ENCODE measurements at places on chromosomes 13 and 19.

DNA sequence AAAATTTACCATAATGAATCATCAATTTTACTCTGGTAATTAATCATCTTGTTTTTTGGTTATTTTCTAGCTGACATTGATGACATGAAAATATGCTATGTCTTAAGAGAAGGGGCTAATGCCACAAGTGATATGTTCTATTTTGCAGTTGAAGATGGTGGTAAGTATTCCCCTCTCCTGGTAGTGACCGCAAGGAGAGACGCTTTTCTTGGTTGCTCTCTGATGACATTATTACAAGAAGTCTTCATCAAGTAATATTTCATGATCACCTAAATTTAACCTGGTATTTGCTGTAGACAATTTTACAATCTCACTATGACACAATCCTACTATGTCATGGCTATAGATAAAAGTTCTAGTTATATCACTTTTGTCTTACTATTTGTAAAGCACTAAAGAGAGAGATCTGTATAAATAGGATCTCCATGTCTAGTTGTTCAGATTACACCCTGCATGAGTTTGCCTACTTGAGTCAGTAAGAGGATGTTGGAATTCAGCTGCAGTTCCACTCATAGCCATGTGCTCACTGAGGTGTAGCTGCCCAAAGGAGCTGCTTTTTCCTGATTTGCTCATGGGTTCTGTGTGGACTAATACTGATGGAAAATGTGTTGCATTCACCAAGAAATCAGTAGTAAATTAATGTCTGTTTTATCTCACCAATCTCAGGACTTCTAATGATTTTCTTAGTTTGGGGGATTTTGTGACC is 10.9 kb downstream of the FREM2 start:
- DNase-seq = peak; percentile 75

DNA sequence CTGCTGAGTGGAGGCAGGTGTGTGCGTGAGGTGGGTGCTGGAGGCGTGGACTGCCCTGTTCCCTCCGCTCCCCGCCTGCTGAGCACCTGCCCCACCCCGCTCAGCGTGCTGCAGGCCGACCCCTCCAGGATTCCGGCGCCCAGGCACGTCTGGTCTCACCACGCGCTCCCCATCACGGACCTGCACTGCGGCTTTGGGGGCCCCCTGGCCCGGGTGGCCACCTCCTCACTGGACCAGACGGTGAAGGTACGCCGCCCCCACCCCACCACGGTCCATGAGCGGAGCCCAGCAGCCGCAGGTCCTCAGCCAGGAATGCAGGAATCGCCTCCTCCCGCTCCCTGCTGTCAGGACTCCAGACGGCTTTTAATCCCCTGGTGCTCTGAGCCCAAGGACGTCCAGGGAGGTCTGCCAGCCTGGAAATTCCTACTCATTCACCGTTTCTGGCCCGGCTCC is 6.0 kb downstream of the WDR18 start:
- no peak for DNase-seq

DNA sequence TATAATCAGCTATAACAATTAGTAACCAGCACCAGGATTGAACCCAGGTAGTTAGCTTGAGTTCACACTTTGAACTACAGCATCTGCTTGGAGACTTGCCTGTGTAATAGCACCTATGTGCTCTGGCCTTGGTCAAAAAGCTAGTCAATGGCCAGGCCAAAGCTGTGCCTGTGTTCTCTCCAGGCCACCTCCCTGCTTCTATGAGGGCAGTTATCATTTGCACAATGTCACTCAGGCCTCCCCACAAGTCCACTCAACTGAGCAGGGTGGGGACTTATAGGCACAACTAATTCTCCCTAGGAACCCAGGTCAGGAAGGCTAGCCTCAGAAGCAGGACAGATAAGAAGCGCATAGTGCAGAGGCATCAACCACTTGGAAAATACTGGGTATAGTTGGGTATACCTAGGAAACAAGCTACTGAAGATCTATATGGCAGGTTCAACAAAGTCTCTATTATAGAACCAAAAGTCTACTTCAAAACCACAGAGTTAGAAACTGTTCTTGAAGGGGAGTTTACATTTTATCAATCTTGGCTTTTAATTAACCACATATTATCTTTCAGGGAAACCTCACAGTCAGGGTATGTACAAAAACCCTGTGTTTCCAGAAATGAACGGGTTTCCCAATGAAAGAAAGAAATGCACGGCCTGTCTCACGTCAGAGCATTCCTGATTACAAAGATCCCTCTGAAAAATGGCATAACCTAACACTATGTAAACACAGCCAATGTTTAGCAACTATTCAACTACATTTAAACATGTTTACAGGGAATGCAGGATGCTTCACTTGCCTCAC is 140.9 kb downstream of the ABCC4 start:
- no peak for DNase-seq

- peak; percentile 57 for DNase-seq
Measured at GRCh38 chr13:94416454-94417080, 62.9 kb downstream of the DCT start.

GRCh38 chr13:112842343-112842856 is 126.6 kb upstream of the MCF2L start:
- DNase-seq = peak; percentile 19

DNA sequence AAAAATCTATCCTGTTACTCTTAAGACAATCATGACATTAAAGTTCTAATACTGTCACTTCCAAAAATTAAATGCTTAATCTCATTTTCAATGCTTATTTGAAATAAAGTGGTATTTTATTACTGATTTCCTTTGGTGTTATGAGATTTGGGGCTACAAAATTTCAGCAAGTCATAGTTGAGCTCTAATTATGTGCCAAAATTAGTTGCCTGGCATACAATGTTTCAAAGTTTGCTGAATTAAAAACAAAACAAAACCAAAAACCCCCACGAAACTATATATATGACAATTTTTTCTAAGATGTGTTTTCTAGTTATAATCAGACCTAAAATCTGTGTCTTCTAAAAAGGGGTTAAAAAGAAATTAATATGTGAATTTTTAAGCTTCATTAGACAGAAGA is 62.2 kb downstream of the KCNRG start:
- DNase-seq = no peak

DNA sequence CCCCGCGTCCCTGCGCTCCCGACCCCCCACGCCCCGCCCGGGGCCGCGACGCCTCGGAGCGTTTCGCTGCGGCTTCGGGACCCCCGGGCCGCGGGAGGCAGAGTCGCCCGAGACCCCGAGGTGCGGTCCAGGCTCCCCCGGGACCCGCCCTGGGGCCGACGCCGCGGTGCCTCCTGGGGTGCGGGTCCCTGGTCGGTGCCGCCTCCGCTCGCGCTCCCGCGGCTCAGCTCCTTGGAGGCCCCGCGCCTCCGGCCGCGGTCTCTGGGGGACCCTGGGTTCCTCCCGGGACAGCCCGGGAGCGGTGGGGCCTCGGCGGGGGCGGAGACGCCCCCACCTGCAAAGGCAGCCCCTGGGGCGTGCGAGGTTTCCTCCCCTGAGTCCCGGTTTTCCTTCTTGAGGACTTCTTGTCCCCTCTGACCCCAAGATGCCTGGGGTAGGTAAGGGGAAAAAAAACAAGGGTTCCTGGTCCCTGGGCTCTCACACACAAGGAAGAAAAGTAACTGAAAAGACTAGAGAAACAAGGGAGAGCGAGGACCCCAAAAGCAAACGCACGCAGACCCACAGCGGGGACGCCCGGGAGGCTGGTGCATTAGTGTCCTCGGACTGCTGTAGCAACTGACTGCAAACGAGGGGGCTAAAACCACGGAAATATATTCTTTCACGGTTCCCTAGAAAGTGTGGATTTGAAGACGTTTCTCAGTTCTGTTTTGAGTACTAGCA is 740 bp downstream of the ZNF555 start:
- DNase-seq = no peak

DNA sequence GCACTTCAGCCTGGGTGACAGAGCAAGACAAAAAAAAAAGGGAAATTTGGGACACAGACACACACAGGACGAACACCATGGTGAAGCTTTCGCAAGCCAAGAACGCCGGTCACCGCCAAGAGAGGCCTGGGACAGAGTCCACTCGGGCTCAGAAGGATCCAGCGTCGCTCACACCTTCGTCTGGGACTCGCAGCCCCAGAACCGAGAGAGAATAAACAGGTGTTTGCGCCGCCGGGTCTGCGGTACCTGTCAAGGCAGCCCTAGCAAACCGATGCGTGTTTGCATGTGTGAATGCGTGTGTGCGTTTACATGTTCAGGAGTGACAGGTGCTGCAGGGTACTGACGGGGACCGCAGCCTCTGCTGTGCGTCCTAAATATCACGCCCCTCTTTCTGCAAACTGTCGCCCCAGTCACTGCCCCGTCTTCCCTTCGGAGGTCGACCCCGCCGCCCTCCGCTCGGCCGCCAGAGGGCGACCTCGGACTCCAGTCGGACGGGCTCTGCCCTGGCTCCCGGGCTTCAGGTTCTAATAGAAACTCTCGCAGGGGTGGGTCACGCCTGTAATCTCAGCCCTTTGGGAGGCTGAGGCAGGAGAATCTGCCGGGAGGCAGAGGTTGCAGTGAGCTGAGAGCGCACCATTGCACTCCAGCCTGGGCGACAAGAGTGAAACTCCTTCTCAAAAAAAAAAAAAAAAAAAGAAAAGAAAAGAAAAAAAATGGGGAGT is 11.8 kb upstream of the CSNK1G2 start:
- DNase-seq = peak; percentile 78

DNA sequence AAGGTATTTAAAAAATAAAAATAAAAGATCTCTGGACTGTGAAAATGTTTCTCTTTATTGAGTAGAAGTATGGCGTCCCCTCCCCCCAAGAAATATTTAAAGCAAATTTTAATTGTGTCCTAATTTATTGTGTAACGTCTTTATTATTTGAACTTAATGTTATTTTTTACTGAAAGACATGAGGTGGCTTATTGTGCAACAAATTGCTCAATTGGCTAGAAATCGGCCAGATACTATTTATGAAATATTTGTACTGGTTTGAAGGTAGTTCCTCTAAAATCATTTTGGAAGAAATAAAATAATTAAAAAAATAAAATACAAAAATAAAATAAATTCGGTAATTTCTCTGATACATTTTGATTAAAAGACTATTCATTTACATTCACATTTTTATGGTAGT is 162.3 kb downstream of the DACH1 start:
- no peak for DNase-seq

- peak; percentile 14 for DNase-seq
Measured at GRCh38 chr19:40165362-40165937, 25.8 kb upstream of the MAP3K10 start.

DNA sequence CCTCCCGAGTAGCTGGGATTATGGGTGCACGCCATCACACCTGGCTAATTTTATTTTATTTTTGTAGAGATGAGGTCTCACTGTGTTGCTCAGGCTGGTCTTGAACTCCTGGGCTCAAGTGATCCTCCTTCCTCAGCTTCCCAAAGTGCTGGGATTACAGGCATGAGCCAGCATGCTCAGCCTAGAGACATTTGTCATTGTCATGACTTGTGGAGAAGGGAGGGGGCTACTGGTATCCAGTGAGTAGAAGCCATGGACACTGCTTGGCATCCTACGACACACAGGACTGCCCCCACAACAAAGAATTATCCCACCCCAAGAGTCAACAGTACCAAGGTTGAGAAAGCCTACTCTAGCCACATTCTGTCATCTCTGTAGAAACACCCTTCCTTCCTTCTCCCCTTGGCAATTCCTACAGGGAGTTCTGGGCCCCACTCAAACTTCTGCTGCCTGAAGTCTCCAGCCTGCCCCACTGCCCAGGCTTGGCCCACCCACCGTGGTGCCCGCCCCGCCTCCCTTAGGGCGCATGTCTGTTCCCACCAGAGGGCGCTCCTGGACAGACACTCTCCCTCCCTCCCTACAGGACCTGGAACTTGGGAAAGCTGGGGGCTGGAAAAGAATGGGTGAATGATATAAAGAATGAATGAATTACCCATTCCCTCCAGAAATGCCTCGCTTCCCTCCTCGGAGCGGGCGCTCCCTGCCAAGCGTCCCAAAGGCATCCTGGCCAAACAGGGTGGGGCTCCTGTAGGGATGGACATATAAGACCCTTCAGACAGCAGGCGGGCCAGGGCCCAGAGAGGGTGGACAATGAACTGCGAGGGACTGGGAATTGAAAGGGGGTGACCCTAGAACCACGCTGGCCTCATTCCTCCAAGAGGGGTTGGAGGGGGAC is 5.5 kb upstream of the EMP3 start:
- peak; percentile 76 for DNase-seq

GRCh38 chr13:88005188-88005587 is 334.0 kb downstream of the SLITRK5 start:
- peak; percentile 25 for DNase-seq

GRCh38 chr13:26605845-26606244 is 48.4 kb downstream of the WASF3 start:
- DNase-seq = no peak

DNA sequence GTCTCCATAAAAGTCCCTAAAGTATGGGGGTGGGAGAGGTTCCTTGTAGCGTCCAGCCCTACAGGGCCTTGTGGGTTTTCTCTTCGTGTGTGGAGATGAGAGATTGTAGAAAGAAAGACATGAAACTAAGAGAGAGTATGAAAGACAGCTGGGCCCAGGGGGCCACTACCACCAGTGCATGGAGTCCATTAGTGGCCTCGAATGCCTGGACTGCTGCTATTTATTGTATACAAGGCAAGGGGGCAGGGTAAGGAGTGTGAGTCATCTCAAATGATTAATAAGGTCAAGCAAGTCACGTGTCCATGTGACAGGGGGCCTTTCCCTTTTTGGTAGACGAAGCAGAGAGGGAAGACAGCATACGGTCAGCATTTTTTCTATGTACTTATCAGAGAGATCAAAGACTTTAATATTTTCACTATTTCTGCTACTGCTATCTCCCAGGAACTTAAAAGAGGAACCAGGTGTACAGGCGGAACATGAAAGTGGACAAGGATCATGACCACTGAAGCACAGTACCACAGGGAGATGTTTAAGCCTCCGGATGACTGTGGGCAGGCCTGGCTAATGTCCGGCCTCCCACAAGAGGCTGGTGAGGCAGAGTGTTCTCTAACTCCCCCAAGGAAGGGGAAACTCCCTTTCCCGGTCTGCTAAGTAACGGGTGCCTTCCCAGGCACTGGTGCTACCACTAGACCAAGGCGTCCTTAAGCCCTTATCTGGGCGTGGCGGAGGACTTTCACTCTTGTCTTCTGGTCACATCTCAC is 25.5 kb downstream of the FGF21 start:
- peak; percentile 74 for DNase-seq

DNA sequence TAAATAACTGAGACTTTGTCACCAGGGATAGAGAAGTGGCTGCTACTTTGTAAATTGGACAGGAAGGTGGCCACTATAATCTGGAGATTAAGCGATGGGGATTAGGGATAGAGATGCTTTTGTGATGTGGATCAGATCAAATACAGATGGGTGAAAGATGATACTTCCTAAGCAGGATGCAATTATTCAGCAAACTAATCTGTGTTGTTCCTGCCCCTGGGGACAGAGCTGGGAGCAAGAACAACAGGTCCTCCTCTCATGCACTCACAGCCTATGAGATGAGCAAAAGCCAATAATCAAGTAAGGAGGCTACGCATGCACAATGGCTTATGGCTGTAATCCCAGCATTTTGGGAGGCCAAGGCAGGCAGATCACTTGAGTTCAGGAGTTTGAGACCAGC is 4.6 kb downstream of the RGL3 start:
- no peak for DNase-seq

- DNase-seq = peak; percentile 63
Measured at GRCh38 chr13:113862931-113863523, 849 bp downstream of the GAS6 start.

All from kidney tubule cell (primary cell).